ENCODE measurements at places on chromosomes 3 and 15.

GRCh38 chr3:13324835-13325501 is 95.2 kb downstream of the NUP210 start:
- DNase-seq, result no peak

- DNase-seq, result no peak
These were observed 225.2 kb upstream of the ICE2 start for GRCh38 chr15:60704129-60704528.

GRCh38 chr3:63909431-63909830 is 2.8 kb downstream of the SCAANT1 start:
- no peak for DNase-seq

DNA sequence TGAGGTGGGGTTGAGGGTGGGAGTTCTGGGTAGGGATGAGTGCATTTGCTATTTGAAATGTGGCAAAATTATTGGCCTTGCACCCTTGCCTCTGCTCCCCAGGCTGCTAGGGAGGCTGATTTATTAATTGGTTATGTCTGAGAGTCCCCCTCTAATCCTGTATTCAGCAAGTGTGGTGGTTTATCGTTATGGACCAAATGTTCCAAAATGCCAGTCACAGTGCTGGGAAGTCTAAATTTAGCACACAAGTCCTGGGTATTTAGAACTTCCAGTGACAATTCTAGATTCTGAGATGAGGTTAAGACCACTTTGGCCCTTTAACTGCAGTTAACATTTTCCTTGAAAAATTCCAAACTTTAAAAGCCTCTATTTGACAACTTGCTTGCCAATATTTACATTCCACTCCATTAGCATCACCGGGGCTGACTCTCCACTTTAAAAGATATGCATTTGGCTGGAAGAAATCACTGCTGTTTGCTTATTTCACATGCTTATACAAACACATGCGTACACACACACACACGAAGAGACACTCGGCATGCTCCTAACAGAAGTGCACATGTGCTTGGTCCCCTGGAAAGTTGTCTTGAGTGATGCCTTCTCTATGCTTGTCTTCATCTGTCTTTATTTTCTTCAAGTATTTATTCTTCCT is 247.7 kb downstream of the IL20RB start:
- no peak for DNase-seq

DNA sequence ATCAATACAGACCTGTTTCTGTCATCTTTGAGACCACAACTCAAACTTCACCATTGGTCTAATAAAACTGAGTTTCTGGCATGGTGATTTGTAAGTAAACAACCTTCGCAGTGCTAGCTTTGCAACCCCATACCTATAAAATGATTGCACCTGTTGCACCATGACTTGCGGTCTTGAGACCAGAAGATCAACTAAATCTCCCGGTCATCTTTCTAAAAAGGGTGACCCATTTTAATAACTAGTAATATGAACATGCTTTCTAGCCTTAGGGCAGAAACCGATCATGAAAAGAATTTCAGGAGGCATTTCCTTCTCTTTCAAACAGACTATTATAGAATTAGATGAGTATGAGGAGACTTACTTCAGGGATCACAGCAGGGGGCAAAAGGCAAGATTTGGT is 151.9 kb upstream of the ZNF385D start:
- DNase-seq, result no peak

GRCh38 chr3:3906171-3906570 is 106.9 kb downstream of the LRRN1 start:
- no peak for DNase-seq

DNA sequence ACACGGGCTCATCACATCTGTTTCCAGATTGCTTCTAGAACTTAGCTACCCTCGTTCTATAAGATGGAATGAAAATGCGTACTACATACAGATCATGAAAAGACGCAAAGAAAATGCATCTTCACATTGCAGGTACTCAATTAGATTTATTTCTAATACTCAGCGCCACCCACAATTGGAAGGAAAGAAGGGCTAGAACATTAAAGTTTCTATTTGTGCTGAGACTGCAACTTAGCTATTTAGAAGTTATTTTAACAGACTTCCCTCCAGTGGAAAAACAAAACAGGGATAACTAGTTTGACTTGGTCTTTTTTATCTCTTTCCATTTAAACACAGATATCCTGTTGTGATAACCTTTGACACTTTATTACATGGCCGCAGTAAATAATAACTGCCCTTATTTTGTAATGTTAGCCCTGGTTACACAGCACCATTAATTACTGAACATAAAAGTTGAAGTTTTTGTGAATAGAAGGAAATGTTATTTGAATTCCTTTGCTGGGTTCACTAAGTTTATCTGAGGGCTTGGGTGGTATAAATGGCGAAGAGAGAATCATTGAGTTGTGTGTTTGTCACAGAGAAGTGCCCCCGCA is 86.9 kb upstream of the SLC25A26 start:
- DNase-seq, result no peak

DNA sequence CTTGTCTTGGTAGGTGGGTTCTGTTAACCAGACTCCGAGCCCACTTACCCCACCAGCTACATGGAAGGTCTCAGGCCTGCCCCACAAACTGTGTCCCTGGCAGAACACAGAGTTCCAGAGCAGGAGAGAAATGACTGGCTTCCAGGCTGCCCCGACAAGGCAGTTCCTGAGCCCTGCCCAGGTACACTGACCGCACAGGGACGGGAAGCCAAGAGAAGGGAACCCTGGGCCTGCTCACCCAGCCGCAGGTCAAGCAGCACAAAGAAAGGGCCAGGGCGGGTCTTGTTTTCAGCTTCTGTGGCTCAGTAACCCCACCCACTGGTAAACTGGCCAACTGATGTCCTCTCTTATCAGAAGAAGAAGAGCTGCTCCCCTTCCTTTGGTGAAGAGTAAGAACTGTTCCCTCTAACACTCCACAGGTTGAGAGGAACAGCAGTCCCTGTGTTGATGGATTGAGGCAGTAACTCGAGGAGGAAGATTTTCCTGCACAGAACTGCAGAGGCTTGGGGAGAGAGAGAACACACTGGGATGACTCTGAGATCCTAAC is 68.4 kb downstream of the CRTC3 start:
- no peak for DNase-seq

DNA sequence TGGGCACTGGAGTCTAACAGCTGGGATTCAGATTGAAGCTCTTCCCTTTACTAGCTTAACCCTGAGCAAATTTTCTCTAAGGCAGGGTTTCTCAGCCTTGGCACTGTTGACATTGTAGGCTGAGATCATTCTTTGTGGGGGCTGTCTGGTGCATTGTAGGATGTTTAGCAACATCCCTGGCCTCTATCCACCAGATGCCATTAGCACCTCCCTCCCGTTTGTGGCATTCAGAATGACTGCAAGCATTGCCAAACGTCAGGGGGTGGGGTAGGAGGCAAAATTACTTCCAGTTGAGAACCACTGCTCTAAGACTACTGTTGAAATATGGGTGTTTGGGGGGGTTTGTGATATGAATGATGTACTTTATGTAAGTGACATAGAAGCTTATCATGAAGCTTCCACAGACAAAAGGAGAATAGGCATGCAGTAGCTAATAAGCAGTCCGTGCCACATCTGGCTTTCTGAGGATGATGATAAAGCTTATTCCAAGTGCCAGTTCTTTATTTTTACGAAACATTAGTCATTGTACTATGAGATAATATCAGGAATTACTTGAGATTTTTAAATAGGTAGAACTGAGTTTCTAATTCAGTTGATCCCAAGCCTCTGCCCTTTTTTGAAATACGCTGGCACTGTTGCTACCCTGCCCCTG is 39.3 kb downstream of the NKIRAS1 start:
- no peak for DNase-seq

DNA sequence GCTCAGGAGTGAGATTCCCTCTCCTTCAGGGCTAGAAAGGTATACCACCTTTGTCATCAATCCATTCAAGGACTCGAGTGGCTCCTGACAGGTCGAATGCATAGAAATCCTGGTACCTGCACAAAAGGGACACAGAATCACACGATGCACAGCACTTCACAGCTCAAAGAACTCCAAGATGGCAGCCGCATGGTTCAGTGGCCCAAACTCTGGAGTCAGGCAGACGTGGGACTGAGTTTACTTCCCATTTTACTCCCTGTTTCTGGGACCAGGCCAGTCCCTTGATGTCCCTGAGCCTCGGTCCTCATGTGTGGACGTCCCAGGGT is 536 bp downstream of the WDR73 start:
- DNase-seq, result no peak

DNA sequence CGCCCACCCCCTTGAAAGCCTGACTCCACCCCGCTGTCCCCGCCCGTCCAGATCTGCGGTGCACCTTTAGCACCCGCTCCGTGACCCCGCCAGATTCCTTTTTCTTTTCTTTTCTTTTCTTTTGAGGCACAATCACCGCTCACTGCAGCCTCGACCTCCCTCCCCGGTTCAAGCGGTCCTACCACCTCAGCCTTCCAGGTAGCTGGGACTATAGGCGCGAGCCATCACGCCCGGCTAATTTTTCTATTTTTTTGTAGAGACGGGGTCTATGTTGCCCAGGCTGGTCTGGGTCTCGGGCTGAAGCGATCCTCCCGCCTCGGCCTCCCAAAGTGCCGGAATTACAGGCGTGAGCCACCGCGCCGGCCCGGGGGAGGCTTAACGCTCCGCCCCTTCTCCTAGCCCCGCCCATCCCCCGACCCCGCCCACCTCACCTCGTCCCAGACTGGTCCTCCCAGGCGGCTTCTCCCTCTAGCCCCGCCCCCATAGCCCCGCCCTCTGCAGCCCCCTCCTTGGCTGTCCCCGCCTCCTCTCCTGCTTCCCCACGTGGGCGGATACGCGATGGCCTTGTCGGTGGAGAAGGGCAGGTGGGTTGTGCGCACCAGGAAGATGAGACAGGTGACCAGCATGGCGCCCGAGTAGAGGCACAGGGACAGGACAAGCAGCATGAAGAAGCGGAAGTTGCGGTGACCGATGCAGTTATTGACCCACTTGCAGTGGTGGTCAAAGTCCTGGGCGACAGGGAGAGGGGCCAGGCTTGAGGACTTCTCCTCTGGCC is 3.2 kb downstream of the ZDHHC19 start:
- DNase-seq, result no peak

All from right renal pelvis (tissue), 4 donors.